Hepatocyte (in vitro differentiated cells): ENCODE measurements at places on chromosomes 6 and 20. TPM values are rescaled to one million over a fixed set of nuclear protein-coding genes. Genes with fewer than 3 reads are reported as not detected.
A peak's percentile ranks its signal among the peaks of the same experiment; 100 is the strongest.

DNA sequence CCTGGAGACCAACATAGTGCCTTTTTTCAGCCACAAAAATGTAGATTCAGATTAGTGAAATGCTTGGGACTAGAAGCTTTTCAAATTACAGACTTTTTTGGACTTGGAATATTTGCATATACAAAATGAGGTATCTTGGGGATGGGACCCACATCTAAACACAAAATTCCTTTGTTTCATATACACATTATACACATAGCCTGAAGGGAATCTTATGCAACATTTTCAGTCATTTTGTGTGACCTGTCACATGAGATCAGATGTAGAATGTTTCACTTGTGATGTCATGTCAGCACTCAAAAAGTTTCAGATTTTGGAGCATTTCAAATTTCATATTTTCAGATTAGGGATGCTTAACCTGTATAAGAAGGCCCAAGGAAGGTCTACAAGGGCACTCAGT, 44.5 kb upstream of the ALDH8A1 start:
- no peak for DNase-seq

- no peak for DNase-seq
Measured at GRCh38 chr6:163667372-163668060, 253.0 kb downstream of the QKI start.

DNA sequence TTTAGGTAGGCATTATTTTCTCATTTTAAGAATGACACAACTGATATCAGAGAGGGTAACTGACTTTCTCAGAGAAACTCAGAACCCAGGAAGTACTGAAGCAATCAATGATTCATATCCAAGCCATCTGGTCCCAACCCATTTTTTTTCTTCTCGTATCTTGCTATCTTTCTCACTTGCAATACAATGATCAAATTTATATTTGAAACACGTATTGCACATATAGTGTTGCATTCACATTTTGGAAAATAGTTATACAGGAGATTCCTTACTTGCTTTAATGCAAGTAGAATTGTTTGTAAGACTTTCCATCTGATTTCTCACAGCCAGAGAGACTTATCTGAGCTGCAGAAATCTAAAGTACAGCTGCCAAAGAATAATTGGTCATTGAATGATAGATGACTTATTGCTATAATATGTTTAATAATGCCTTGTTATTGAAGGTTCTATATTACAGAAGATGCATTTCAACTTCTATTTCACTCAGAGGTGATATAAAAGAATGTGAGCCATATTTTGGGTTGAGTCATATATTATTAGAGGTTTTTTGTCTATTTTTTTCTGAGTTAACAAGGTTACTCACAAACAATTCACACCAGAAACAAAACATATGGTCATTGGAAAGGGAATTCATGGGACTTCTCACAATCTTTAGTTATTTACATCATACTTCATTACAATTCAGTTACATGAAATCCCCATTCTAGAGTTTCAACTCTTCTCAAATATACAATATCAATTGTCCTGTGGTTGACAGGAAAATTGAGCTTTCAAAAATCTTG, 337.5 kb upstream of the CITED2 start:
- no peak for DNase-seq

DNA sequence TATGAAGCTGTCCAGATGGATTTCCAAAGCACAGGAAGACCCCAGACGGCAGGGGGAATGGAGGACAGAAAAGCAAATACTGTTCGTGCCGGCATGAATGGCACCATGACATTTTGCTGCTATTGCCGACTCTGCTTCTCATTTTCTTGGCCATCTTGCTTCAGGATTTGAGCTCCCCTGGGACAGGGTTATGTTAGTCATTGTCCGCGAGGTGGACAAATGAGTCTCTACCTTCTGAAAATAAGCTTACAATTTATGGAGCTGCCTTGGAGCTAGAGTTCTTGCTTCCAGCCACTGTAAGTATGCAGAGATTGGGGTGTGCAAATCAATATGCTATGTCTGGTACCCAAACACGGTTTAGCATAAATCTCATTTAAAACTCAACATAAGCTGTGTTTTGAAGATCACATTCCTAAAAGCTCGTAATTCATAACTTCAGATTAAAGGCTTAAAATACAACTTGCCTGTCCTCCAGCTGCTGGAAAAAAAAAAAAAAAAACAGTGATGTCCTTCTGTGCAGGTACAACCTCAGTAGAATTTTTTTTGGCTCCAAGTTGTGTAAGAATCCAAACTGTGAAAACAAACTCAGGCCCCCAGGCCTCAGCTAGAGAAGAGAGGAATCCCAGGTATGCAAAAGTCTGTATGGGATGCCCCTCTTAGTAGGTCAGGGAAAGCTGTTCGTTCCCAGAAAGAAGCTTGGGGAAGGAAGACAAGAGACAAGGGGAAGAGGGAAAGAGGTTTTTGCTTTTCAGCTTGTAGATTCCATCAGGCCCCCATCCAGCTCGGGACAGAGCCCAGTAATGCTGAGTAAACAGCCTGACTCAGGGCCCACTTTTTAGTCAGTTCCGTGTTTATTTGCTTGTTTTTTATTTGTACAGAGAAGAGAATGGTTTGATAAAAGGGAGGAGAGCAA, 184.2 kb upstream of the FOXA2 start:
- no peak for DNase-seq

GRCh38 chr6:140546640-140547039, 1172.2 kb upstream of the CITED2 start:
- DNase-seq, result no peak

FAM83B gene
- 29.1 and 29.2 TPM in 2 replicates for total RNA-seq

- DNase-seq, result no peak
Measured at GRCh38 chr20:16228722-16229121, 344.5 kb downstream of the KIF16B start.

DNA sequence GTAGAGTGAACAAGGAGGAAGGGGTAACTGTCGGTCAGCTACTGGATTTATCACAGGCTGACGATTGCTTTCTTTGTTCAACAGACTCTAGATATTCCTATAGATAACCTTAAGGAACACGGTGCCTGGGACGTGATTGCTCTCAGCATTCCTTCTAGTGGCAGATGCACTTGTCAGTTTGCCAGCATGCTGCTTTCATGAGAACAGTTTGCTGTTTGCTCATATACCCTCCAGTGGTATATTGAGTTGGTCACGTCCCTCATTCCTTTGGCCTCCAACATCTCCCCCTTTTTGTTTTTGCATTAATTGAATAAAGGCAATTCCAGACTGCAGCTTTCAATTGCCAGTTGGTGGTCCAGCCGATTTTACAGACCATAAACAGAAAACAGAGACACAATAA, 76.8 kb upstream of the BTN3A2 start:
- DNase-seq, result no peak

GRCh38 chr20:21203088-21203656, 77.3 kb downstream of the KIZ start:
- no peak for DNase-seq

- DNase-seq, result peak; percentile 84
Measured at GRCh38 chr20:31835977-31836852, 9.2 kb downstream of the FOXS1 start.
